ENCODE measurements at places on chromosomes 13 and 19.

GRCh38 chr19:51830274-51830673, 35.3 kb downstream of the FPR3 start:
- no peak for DNase-seq

DNA sequence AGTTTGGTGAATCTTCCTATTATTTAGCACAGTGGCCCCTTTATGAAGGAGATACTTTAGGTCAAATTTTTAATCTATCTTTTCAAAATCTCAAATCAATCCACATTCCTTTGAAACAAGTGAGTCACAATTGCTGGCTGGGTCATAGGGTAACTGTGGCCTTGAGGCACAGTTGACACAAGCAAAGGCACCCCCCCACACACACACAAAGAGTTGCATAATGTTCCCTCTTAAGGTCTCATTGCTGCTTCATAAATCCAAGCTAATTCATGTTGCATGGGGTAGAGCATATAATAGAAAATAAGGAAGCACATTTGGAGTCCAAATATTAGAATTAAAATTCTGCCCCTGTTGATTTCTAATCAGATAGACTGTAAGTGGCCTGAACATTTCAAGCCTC, 171.5 kb downstream of the DLEU7 start:
- DNase-seq = no peak

DNA sequence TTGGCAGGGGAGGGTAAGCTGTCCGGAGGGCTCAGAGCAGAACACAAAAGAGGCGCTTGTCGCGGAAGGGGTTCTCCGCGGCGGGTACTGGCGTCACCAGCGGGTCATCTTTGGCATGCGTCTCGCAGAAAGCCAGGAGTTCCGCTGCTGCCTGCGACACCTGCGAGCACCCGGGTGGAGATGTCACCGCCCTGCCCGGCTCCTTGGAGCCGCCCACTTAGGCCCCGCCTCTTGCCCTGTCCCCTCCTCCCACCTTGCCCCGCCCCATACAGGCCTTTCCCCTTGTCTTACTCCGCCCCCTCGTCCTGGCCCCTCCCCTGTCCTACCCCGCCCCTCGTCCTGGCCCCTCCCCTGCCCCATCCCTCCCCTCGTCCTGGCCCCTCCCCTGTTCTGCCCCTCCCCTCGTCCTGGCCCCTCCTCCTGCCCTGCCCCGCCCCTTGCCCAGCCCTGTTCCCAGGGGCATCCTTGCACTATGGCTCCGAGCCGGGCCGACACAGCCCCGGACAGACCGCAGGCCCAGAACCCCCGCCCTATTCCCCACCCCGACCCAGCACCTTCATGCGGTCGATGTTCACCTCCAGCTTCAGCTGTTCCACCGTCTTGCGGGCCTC, 1.9 kb downstream of the GNG8 start:
- DNase-seq = peak; percentile 98

- DNase-seq = no peak
Observed at GRCh38 chr19:16914421-16914820, 25.6 kb downstream of the F2RL3 start.

- no peak for DNase-seq
Observed at GRCh38 chr13:38862443-38862842, 128.2 kb downstream of the STOML3 start.

DNA sequence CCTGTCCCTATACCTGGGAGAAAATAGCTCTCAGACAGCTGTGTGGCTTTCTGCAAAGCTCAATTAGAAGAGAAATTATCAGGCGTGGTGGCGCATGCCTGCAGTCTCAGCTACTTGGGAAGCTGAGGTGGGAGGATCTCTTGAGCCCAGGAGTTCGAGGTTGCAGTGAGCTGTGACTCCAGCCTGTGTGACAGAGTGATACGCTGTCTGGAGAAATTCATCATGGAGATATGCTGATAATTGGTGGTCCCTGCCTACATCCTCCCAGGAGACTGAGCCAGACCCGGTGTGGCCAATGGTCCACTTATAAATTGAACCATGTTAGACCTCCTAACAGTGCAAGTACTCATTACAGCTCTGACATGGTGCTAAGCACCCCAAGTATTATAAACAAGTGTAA, 58.7 kb upstream of the ZNF599 start:
- DNase-seq = no peak

DNA sequence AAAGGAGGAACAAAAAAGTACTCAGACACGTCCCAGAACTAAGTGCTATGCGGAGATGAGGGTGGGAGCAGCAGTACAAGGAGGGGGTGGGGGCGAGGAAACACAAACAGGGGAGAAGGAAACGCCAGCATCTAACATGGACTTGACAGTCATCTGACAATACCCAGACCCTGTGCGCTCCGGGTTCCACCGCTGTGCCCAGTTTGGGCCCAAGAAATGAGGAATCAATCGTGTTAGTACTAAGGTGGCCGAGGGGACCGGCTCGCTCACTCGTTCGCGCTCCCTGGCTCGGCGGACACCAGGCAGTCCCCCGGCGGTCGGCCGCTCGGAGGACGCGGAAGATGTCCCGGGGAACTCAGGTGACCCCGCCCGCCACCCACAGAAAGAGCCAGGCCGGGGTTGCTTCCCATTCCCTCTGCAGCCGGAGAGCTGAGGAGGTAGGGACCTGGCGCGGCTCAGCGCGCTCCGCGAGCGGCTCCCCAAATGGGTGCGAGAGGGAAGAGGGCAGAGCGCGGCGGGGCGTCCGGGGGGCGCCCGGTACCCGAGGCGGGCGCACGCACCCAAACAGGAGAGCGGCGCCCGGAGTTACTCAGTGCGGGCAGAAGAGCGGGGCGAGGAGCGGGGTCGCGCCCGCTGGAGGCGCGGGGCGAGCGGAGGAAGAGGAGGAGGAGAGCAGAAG, 616 bp downstream of the TSHZ3 start:
- no peak for DNase-seq

- DNase-seq = no peak
Observed at GRCh38 chr13:37546087-37546486, 52.5 kb downstream of the POSTN start.

GRCh38 chr19:28746478-28746877, 466.5 kb downstream of the UQCRFS1 start:
- DNase-seq = no peak

GRCh38 chr19:30778061-30778460, 405.9 kb downstream of the ZNF536 start:
- DNase-seq = no peak

DNA sequence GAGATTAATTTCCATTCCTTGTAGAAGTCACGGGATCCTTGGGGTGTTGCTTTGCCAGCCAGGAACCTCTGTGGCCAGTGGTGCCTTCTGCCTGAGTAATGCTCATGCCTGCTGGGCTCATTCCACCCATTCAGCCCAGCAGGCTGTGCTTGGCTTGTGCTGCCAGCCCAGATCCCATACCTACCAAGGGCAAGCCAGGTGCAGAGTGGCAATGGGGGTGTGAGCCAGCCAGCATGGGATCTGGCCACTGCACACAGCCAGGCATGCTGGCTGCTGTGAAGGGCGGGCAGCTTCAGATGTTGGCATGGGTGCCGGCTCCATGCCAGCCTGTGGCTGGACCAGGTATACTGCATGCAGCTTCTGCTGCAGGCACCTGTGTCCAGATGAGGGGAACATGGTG, 42.5 kb downstream of the WDFY2 start:
- DNase-seq = no peak

DNA sequence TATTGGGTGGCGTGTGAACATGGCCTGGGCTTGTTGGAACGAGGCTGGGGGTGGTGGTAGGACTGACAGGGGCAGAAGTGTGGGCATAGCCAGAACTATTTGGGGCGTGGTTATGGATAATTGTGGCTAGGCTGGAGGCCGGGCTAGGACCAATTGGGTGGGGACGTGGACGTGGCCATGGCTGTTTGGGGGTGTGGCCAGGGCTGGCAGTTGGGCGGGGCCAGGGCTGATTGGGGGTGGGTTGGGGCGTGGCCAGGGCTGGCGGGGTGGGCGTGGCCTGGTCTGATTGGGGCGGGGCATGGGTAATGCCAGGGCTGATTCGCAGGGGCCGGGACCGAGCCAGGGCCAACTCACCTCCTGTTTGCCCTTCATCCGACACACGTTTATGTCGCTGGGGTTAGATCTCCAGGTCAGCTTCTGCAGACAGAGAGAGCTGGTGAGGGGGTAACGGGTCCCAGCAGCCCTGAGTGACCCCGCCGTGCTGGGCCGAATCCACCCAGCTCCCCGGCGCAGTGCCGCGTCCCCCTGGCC, 2.8 kb downstream of the SEMA6B start:
- DNase-seq = peak; percentile 24

DNA sequence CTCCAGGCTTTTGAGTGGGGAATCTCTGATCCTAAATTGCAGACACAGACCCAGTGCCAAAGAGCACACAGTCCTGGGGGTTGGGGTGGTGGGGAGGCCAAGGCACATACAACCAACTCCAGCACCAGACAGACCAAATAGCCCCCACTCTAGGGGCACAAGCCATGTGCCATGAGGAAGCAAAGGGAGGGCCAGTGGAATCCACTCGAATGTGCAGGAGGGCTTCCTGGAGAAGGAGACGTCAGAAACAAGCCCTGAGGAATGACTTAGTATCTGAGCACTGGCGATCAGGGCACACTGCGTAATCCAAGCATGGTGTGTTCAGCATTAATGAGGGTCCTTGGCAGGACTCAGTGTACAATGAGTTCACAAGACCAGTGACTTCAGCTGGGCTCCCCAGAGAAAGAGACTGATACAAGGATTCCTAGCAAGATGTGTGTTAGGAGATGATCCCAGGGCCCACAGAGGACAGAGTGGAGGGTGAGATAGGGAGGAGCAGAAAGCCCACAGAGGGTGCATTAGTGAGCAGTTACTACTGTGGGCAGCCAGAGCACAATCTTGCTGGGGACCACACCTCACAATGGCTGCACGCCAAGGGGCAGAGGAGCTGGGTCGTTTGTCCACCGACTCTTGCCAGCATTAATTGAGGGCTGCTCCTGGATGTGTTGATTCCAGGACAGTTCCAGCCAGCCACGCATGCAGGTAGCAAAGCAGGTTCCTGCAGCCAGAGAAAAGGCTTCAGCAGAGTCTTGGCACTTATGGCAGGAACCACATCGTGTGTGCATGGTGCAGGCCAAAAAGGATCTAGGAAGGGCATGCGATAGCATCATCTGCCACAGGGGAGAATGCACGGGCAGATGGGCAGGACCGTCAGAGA, 152.6 kb upstream of the VSTM2B start:
- no peak for DNase-seq

- DNase-seq = no peak
Observed at GRCh38 chr19:6423499-6424194, 964 bp downstream of the KHSRP start.

DNA sequence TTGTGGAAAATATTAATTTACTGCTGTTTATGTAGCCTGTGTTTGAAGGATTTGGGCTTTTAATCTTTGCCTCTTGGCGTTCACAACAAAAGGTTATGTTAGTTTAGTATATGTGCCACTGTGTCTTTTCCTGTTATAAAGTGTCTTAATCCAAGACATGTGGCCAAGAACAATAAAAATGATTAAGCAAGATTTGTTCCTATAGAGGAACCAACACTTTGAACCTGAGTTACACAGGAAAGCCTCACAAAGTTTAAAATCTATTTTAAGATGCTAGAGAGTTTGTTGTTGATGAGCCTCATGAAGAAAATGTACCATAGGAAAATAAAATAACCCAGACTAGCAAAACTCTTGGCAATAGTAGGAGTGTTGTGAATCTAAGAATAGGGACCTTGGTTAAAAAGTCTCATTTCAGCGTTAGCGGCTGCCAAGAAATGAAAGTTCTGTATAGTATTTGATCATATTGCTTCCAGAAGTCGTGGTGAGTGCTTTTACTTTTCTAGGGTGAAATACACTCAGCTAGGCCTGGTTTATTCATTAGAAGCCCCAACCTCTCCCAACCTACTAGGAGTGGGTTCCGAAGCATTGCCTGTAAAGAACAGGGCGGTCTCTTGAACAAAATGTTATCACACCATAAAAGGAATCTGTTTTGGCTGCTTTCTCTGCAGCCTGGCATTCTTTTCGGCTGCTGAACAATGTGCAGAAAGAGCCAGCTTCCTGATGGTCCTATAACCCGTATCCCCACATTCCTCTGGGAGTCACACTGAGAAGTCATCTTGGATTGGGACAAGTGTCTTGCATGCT, 102.6 kb downstream of the LRCH1 start:
- no peak for DNase-seq

GRCh38 chr19:10895920-10896319, 24.6 kb downstream of the CARM1 start:
- DNase-seq = no peak

- DNase-seq = no peak
Observed at GRCh38 chr19:14203177-14203576, 2.8 kb downstream of the ADGRL1 start.

DNA sequence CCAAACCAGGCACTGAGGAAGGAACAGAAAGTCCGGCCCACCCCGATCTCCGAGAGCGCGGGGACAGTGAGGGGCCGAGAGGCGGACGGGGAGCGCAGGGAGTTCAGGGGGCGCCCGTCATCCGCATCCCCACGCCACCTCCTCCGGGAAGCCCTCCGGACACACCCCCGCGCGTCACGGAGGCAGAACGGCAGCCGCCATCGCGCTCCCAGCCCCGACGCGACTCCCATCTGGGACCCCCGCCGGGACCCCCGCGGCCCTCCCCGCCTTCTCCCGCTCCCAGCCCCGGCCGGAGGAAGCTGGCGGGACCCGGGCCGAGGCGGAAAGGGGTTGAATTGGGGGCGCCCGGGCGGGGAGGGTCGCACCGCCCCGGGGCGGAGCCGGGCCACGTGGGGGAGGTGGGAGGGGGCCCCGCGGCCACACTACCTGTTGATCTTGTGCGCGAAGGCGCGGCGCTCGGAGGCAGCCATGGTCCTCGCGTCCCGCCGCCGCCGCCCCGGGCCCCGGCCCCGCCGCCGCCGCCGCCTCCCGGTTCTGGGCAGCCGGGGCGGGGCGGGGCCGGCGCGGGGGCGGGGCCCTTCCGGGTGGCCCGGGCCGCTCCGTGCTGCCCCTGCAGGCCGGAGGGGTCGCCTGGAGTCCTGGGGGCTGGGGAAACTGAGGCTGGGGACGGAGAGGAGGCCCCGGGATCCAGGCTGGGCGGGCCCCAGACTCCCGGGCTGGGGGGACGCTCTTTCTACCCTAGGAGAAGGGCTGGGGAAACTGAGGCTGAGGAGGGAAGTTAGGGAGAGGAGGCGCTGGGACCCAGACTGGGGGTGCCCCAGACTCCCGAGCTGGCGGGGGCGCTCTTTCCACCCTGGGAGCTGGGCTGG, at the start of gene DOCK6:
DOCK6 (minus strand) TSS at position 554 of the 869 bp plus-strand sequence; CDS start at position 470, 84 bp downstream.
- no peak for DNase-seq

DNA sequence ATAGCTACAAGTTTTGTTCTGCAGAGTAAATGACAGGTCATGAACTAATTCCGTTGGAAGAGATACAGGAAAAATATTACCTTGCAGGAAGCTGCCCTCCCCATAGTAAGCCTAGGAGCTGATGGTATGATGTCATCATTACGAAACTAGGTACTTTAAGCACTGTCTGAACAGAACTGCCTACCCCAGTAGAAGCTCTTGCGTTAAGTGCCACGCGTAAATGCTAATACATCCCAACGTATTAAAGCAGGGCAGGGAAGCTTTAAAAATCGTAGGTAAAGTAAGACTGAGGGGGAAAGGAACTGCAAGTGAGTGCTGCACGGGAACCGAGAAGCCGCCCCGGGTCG, 572 bp downstream of the UGGT2 start:
- DNase-seq = no peak

GRCh38 chr19:27709496-27709895, 1503.5 kb downstream of the UQCRFS1 start:
- DNase-seq = no peak

GRCh38 chr19:15195371-15196334, 5.1 kb downstream of the NOTCH3 start:
- DNase-seq = no peak
